Muscle of arm (tissue), 14 donors: ENCODE measurements at places on chromosomes 2 and 18. TPM values are rescaled to one million over a fixed set of nuclear protein-coding genes. Genes with fewer than 3 reads are reported as not detected.

DNA sequence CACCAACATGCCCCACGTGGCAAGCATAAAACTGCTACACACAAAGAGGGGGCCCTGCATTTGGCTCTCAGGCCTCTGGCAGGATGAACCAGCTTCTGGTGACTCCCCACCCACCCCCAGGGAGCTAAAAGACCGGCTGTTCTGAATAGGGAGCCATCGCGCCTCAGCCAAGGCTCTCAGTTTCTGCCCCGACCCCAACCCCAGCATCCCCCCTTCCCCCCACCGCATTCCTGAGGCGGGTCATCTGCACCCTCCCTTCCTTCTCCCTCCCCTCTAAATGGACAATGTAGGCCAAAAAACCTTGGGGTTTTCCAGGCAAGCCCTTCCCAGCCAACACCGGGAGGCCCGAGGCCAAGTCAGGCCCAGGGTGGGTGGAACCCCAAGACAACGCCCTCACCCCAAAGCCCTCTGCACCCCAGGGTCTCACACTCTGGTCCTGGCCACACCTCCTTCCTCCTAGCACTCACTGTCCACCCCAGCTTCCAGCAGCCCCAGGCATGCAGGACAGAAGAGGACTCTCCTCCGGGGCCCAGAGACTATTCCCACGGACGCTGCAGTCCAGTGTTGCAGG lies 5.7 kb downstream of the CYP26B1 start:
- DNase-seq: no peak

- DNase-seq: peak; percentile 60
Observed at GRCh38 chr2:28661589-28662001, 90.0 kb upstream of the PPP1CB start.

RAB12 gene
- 55.9 TPM for polyA plus RNA-seq

SERPINB11 gene
- polyA plus RNA-seq: not detected

DNA sequence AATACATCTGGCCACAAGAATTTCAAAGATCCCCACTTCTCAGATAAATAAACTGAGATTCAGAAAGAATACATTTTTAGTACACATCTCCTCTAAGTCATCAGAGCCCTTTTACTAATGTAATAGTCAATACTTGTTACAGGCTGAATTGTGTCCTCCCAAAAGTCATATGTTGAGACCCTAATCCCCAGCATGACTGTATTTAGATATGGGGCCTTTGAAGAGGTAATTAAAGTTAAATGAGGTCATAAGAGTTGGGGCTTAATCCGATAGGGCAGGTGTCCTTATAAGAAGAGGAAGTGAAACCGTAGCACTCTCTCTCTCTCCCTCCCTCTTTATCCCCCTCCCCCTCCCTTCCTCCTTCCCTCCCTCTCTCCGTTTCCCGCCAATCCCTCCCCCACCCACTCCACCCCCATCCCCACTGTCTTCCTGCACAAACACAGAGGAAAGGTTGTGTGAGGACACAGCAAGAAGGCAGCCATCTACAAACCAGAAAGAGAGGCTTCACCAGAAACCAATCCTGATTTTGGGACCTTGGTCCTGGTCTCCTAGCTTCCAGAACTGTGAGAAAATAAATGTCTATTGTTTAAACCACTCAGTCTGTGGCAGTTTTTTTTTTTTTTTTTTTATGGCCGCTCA lies 66.6 kb upstream of the ZNF397 start:
- no peak for DNase-seq

CPLX4 gene
- not detected for polyA plus RNA-seq

DNA sequence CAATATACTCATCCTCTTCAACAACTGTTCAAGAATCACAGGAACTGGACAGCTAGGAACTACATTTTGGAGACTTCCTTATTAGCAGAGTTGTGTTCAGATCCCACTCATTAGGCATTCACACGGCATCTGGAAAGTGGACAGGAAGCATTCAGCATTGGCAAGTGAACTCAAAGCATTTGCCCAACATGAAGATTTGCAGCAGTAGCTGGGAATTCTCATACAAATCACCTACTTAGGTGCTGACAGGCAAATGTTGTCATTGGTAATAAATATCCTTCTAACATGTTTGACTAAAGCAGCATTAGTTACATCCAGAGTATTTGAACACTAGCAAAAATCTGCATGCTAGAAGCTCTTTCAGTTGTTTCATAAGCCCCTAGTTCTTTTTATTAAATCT lies 350.8 kb downstream of the PTH2R start:
- DNase-seq: no peak

GRCh38 chr18:42675810-42676209 lies 439.7 kb downstream of the RIT2 start:
- no peak for DNase-seq

NTSR2 gene
- not detected for polyA plus RNA-seq

GRCh38 chr2:224252631-224253030 lies 149.3 kb downstream of the FAM124B start:
- DNase-seq: no peak

- DNase-seq: no peak
Observed at GRCh38 chr2:7450833-7451190, 533.6 kb downstream of the RNF144A start.

GRCh38 chr18:53402670-53403069 lies 821.8 kb downstream of the MBD2 start:
- no peak for DNase-seq

- DNase-seq: no peak
Observed at GRCh38 chr18:29512761-29513160, 1335.8 kb upstream of the CDH2 start.

LYPD6B gene
- polyA plus RNA-seq: 27.5 TPM

DNA sequence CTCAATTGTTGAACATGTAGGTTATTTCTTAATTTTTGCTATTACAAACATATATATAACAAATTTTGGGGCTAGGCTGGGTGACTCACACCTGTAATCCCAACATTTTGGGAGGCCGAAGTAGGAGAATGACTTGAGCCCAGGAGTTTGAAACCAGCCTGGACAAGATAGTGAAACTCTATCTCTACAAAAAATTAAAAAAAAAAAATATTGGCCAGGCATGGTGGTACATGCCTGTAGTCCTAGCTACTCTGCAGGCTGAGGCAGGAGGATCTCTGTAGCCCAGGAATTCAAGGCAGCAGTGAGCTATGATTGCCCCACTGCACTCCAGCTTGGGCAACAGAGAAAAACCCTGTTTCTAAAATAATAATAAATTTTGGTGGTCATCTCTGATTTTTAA lies 23.5 kb downstream of the SLC4A1AP start:
- DNase-seq: no peak

- DNase-seq: peak; percentile 34
Observed at GRCh38 chr2:147045113-147045512, 799.7 kb upstream of the ACVR2A start.

- DNase-seq: no peak
Observed at GRCh38 chr2:240339411-240340360, 95.8 kb upstream of the GPC1 start.
